NCI-H1417 (cell line): ENCODE measurements at places on chromosomes 5 and 9.

- DNase-seq: no peak
Observed at GRCh38 chr9:5982317-5982716, 33.1 kb downstream of the RANBP6 start.

- DNase-seq: no peak
Observed at GRCh38 chr5:53642061-53642460, 81.6 kb downstream of the NDUFS4 start.

DNA sequence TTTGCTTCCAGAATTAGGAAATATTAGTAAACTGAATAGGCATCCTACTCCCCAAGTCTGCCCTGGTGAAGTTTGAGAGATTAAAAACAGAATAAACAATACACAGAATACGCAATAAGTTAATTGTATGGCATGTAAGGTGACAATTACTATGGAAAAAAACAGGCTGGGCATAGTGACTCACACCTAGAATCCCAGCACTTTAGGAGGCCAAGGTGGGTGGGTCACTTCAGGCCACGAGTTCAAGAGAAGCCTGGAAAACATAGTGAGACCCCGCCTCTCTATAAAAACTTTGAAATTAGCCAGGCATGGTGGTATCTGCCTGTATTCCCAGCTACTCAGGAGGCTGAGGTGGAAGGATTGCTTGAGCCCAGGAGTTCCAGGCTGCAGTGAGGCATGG is 64.2 kb upstream of the SUSD1 start:
- DNase-seq: no peak

- DNase-seq: no peak
Observed at GRCh38 chr9:99628849-99629620, 192.7 kb upstream of the NR4A3 start.

DNA sequence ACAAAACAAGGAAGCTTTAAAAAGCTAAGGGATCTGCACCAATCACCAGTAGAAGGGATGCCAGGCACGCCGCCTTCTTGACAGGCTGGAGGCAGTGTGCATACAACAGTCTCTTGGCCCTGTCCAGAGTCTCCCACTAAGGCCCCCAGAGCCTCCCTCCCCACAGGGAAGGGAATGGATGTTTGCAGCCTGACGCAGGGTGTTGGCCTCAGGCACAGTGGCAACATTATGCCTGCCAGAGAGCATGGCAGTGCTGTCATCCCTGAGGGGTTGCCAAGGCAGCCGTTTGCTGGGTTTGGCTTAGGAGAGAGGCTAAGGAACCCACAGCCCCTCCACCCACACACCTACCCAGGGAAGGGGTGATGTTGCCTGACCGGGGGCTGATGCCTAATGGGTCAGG is 4.8 kb downstream of the HBEGF start:
- DNase-seq: no peak

DNA sequence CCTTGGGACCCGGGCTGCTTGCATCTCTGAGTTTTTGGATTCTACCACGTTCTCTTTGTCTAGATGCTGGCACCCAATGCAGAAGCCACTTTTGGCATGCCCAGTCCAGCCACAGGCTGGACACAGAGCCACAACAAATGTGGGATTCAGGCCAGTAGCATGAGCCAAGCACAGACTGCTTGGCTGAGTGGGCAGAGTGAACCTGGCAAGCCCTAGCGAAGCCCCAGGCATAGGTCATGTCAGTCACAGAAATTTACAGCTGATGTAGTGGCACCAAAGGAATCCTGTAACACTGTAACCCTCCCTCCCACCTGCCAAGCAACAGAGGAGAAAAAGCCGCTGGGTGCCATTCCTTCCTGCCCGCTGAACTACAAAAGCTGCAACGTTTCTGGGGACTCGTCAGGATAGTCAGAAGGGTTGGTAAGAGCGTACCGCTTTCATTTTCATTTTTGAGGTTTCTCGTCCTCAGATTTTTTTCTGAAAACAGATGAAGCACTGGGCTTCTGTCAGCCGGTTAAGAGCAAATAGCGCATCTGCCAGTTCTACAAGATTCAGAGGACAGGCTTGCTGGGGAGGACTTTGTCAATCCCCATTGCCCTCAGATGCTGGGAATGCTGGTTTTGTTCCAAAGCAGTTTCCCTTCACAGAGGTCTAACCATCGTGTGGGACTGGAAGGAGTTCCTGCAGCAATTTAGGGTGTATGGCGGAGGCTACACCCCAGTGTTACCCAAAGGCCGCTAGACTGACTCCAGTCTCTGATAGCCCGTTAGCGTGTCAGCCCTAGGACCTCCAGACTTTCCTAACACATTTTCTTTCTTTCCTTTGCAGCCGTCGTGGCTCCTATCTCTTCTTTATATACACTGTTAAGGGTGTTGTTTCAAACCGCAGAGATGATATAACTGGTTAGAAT is 399.0 kb downstream of the HTR1A start:
- DNase-seq: no peak

GRCh38 chr5:170342153-170342725 is 44.7 kb upstream of the LCP2 start:
- DNase-seq: no peak
